Astrocyte of the spinal cord (primary cell): ENCODE measurements at places on chromosomes 16 and 17.

DNA sequence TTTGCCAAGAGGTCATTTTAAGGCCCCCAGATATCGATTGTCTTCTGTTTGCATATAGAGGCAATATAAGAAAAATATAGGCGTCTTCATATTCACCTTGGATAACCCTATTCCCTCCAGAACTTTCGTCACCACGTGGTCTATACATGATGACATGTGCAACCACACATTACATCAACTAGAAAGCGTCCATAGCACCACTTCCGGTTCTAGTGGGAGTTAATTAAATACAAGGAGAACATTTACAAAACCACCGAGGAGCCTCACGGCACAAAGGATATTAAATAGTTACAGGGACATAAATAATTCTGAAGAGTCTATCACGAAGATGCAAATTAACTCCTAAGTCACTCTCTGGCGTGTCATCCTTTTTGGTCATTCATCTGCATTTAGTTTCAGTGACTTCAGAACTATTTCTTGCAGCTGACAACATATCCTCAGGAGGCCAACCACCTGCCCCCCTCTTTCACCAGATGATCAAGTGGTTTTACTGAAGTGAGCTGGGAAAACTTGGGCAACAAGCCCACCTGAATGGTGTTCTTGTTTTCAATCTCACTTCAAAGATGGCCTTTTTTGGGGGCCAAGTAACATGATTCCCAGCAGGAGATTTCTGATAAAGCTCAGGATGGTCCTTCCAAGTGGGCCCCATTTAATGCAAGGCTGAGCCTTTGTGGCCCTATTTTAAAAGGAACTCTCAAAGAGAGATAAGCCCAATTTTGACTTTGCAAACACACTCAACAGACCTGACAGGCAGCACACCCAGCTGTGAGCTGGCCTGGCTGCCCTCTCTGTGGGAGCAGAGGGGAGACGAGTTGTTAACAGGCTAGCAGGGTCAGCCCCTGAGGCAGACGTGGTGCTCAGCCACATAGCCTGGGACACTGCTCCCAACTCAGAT lies 15.3 kb downstream of the CMTM3 start:
- DNase-seq: peak; percentile 85

GRCh38 chr16:75821117-75821516 lies 94.8 kb upstream of the CPHXL start:
- DNase-seq: no peak

DNA sequence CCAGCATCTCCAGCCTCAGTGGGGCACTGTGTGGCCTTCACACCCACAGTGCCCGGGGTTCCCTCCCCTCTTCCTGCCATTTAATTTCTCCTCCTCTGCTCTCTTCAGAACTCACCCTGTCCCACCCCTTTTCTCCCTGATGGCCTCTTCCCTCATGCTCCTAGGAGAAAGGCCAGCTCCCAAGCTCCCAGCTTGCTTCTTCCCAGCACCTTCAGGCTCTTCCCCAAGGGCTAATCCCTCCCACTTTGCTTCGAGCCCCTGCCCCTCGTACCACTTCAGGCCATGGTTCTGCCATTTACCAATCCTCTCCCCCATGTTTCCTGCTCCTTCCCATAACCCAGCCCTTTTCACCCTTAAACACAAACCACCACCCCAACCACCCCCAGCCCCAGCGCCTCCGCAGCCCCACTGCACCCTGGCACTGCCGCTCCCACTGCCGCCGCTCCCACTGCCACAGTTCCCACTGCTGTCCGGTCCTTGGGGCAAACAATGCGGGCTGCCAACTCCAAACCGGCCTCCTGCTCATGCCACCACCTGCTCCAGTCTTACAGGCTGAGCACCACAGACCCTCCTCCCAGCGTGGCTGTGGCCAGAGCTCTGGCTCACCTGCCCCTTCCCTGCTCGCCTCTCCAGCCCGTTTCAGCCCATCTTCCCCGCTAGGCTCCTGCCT lies 28.6 kb downstream of the ADAM11 start:
- DNase-seq: no peak

- DNase-seq: peak; percentile 84
Observed at GRCh38 chr16:89922884-89923639, at the start of gene TUBB3. TUBB3 (plus strand) TSS chr16:89923342; CDS start chr16:89923402, 60 bp downstream.

DNA sequence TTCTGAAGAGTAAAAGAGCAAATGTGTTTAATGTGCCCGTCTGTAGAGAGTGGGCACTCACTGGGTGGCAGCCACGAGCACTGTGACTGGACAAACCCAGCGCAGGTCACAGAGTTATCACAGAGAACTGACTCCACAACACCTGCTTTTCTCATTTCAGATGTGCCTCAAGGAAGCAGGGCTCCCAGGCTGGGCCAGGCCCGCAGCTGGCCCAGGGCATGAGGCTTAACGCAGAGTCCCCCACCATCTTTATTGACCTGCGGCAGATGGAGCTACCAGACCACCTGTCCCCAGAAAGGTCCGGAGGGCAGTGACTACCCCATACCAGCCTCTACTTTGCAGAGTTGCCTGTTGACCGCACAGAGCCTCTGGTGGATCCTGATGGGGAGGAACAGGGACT lies 11.9 kb downstream of the DNAAF8 start:
- DNase-seq: no peak
